CD4-positive, alpha-beta T cell treated with Interleukin-12 subunit alpha and Interleukin-12 subunit beta, for 1 hour (primary cell): ENCODE measurements at places on chromosomes 1 and 21.

DNA sequence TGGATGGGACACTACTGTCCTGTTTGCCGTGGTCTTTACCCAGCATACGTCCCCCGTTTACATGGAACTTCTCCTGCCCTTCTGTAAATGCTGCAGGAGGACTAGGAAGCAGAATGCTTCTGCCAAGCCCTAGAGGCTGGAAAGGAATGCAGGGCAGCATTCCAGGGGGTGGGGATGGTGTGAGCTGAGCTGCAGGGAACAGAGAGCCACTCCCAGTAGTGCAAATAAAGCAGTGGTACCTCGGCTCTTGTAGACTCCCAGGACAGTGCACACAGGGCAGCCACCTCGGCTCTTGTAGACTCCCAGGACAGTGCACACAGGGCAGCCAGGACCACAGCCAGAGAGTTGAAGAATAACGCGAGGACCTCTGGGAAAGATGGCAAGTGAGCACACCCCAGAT is 35.4 kb downstream of the PTPRU start:
- no peak for DNase-seq

DNA sequence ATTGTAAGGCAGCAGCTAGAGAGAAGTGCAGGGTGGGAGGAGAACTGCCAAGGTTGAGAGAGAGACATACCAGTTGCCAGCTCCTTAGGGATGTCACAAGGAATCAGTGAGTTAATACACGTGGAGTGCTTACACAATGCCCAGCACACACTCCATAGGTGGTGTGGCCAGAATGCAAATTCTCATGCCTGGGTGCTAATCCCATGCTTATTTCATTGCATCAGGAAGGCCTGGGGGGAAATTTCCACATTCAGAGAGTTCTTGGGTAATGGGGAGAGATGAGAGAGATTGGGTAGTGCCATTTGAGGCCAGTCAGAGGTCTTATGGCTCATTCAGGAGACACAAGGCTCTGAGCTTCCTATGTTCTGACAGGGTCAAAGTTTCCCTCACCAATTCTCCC is 38.7 kb downstream of the GJA5 start:
- DNase-seq = no peak

DNA sequence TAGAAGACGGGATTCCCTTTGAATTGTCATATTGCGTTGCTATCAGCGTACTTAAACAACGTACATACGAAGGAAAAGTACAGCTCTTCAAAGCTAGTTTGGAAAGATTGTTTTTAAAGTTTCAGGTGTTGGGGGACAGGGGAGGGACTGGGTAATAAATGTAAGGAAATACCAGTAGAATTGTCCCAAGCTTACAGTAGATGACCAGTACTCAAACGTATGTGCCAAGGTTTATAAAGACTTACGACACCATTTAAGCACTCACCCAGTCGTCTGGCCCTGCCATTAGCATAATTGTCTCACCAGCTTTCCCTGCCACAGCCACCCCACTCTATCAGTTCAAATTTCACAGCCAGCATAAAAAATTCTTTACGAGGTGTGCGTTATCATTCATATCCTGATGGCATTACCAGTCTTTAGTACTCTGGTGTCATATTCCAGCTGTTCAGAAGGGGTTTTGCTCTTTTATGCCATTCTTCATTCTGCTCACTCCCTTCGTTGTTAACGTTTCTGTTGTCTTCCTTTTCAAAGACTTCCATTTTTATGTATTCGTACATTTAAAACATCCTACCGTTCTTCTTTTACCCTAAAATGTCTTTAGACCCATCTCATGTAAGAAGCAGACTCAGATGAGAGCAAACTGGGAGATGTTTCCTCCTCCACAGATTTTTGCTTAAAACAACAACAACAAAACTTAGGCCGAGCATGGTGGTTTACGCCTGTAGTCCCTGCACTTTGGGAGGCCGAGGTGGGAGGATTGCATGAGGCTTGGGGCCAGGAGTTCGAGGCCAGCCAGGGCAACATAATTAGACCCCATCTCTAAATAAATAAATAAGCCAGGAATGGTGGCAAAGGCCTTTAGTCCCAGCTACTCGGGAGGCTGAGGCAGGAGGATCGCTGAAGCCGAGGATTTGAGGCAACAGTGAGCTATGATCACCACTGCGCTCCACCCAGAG is 1.0 kb upstream of the HP1BP3 start:
- DNase-seq = no peak

DNA sequence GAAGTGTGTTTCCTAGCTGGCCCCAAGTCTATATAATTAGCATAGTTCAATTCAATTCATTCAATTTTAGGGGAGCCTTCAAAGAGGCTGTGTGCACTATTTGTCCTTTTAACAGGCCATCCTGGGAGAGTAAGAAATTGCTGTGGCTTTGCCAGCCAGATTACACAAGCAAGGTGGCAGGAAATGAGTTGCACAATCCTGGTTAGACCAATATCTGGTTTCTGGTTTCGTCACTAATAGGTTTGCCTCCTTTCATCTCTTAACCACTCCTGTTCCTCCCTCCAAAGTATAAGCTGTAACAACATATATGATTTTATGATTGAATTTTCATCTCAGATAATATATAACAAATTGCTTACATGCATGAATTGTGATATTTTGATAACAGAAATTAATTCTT is 84.1 kb upstream of the NEGR1 start:
- no peak for DNase-seq

DNA sequence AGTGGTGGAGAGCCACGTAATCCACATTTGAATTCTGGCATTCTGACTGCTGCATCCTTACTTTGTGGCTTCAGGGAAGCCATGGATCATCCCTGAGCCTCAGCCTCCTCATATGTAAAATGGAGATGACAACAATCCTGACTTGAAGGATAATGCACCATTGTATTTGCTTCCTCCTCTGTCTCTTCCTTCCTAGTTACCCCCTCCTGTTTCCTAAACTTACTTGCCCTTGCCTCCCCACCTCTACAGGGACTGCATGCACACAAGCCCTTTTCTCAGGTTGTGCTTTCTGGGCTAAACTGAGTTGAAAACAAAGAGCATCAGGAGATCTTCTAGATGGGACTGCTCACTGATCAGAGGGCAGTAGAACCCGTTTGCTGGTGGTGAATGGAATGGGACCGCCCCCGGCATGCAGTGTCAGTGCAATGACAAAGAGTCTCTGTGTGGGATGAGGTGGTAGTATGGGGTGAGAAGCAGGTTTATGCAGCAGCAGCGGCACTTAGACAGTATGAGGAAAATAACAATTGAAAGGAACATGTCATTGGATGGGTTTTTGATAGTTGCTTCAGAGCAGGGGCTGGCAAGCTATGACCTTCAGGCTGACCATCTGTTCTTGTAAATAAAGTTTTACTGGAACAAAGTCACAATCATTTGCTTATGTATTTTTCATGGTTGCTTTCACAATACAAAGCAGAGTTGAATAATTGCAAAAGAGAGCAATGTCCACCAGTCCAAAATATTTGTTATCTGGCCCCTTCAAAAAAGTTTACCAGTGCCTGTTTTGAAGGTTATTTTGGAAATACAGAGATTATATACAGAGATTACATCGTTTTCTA is 6.1 kb upstream of the ADAMTS1 start:
- no peak for DNase-seq

GRCh38 chr1:76160225-76160624 is 85.7 kb downstream of the ST6GALNAC3 start:
- DNase-seq = no peak

DNA sequence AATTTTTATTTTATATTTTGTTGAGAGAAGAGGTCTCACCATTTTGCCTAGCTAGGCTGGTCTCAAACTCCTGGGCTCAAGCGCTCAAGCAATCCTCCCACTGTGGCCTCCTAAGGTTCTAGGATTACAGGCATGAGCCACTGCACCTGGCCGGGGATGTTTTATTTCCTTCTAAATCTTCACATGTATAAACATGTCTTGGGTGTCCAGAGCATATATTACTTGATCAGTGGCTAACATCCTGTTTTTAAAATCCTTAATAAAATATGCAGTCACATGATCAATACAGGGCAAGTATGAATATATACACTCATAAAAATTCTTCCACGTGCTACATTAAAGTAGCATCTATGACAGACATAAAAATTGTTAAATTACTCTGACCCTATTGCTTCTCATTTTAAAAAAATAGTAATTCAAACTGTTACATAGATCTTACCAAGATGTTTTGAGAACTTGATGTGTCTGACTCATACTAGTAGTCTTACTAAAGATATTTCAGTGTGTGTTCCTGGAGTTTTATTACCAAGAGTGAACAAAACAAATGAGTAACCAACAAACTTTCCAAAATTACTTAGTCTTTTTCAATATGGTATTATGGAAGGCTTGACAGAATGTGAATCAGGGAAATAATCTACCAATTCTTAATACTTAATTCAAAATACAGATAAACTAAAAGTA is 222.5 kb downstream of the SLC45A1 start:
- no peak for DNase-seq

GRCh38 chr1:240831922-240832321 is 220.0 kb upstream of the GREM2 start:
- DNase-seq = no peak

DNA sequence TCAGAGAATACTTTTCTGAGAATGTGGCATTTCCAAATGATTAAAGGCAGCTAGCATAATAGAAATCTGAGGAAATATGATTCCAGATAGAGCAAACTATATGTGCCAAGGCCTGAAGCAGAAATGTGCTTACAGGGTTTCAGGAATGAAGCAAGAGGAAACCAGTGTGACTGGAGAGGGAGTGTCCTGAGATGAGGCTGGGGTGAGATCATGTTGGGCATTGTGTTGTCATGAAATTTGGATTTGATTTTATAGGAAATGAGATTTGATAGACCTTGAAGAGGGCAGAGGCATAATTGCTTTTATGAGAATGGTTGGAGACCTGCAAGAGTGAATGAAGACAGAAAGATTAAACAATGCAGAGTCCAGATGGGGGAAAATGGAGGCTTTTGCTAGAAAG is 338.1 kb upstream of the SNX7 start:
- no peak for DNase-seq

DNA sequence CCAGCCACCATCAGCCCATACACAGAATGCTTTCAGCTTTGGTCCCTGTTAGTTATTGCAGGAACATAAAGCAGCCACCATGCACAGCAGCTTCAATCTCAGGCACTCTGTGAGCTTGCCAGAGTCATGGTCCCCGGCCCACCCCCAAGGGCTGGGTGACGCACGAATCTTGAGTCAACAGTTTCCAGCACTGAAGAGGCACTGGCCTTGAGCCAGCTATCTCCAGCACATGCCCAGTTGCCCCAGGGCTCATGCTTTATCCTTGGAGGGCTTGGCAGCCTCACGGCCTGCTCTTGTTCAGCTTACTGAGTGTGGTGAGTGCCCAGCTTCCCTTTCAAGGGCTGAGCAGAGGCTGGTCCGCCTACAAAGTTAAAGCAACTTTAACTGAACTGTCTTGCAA is 200.7 kb upstream of the RAB4A start:
- no peak for DNase-seq

DNA sequence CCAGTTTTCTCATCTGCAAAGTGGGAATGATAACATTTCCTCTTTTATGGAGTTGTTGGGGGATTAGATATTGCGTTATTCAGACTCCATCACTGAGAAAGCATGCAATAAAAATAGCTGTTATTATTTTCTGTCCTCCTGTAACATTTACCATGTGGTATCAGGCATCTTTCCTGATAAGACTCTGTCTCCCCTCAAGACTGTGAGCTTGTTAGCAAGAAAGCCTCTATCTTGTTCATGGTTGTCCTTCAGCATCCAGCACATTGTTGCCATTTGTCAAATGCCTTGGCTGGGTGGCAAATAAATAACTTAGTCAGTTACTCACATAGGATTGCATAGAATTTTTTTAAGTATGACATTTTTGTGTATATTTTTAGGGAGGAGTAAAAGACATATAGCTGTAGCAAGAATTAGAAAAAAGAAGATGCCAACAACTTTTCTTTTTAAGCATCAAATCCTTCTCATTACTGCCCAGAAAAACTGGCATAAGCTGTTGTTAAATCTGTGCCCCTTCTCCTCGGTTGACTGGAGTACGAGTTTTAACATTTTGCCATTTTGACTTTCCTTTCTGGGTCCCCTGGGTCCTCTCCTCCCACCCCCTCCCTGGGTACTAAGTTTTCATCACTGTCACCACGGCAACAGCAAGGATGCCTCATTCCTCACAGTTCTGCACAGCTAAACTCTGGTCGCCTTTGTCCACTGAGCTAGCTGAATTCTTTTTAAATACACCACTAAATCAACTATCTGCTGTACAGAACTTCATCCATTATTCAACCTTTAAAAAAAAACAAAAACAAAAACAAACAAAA is 1.0 kb upstream of the JAM2 start:
- DNase-seq = no peak

GRCh38 chr1:246364415-246364941 is 142.6 kb downstream of the SMYD3 start:
- DNase-seq = no peak

DNA sequence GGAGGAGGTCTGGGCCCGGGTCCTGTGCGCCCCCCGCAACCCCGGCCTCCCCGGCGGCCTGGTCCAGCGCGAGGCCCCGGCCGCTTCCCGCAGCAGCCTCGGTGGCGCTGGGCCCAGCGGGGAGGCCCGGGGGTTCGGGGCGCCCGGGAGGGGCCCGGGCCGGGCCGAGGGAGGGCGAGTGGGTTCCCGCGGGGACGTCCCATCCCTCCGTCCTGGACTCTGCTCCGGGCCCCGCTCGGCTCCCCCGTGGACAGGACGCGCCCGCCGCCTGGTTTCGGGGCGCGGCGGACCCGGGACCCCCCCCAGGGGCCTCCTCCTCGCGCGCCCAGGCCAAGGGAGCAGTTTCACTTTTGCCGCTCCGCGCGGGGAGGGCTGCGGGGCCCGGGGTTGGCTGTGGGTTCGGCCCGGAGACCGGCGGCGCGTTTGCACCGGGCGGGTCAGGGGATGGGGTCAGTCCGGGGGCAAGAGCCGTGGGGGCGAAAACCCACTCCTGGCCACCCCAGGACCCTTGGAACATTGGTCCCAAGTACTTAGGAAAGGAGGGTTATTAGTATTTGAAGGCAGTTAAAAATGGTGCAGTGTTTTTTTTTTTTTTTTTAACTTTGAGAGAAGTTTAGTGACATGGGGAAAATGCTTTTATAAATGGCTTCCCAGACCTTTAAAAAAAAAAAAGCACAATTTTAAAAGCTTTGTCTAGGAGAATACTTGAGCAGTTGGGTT is 677 bp downstream of the AGPAT3 start:
- peak; percentile 55 for DNase-seq

DNA sequence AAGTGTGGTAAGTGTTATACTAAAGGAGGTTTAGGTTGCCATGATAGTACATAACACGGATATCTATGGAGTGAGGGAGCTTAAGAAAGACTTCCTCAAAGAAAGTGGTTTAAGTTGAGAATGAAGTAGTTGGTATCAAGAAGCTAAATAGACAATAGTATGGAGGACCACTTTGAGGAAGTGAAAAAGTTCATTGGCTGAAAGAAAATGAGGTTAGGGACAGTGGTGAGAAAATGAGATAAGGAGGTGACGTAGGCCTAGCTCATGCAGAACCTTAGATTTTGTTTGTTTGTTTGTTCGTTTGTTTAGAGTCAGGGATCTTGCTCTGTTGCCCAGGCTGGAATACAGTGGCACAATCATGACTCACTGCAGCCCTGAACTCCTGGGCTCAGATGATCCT is 72.2 kb upstream of the PPIH start:
- DNase-seq = no peak

GRCh38 chr1:66678146-66678545 is 74.1 kb upstream of the DYNLT5 start:
- DNase-seq = no peak

GRCh38 chr1:2848006-2848670 is 46.6 kb upstream of the TTC34 start:
- no peak for DNase-seq

GRCh38 chr1:2214541-2215241 is 13.4 kb upstream of the SKI start:
- DNase-seq = no peak

- DNase-seq = no peak
Observed at GRCh38 chr21:39924577-39925308, 57.5 kb downstream of the PCP4 start.

- no peak for DNase-seq
Observed at GRCh38 chr1:194081444-194081843, 895.0 kb upstream of the B3GALT2 start.
